ENCODE measurements at places on chromosomes 6 and 20.

DNA sequence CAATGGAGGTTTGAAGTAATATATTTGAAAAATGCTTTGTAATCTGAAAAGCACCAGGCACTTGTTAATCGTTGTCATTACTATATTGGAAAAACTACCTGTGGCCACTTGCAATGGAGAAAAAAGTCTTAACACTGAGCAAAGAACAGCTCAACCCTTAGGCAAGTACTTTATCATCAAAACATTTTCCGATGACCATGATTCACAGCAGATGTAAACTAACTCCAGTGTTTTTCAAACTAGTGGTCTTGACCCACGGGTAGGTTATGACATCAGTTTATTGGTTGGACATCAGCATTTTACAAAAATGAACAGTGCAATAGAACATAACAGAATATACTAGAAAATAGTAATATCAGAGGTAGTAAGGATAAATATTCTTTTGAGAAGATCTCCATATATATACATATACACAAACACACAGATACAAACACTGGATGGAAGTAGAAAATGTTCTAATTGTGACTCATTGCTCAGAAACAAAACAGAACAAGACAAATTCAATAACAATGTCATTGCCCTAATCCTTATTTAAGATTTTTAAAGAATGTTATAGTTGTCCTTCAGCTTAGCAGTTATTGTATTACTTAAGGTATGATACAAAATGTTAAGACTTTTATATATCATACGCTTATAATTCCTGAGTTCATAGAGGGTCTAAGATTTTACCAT is 123.0 kb downstream of the PLCB1 start:
- no peak overlapping the region for H3K27ac ChIP-seq
- no peaks in the 10 kb centered on the region for H3K4me1 ChIP-seq
- DNase-seq: no peak
- peaks cover 3% of the 10 kb centered on the region for H3K27me3 ChIP-seq
- no peak overlapping the region for H3K4me3 ChIP-seq

DNA sequence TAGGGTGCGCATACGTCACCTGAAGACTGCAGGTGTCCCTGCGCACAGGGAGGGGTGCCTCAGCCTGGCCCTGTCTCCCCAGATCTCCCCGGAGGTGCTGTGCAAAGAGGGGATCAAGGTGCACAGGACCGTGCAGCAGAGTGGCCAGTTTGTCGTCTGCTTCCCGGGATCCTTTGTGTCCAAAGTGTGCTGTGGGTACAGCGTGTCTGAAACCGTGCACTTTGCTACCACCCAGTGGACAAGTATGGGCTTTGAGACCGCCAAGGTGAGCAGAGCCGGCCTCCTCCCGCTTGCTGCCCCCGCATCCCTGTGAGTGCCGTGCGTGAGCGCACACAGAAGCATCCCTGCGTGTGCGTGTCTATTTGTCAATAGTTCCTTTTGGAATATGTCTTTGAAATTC is 150.7 kb downstream of the DTNBP1 start:
- H3K4me1 ChIP-seq: no peaks in the 10 kb centered on the region
- no peak overlapping the region for H3K27ac ChIP-seq
- DNase-seq: no peak
- no peak overlapping the region for H3K4me3 ChIP-seq

- no peaks in the 10 kb centered on the region for H3K27me3 ChIP-seq
- H3K36me3 ChIP-seq: no peaks in the 10 kb centered on the region
- H3K4me1 ChIP-seq: no peaks in the 10 kb centered on the region
- no peak overlapping the region for H3K27ac ChIP-seq
Measured at GRCh38 chr6:131669891-131670290, 31.3 kb downstream of the OR2A4 start.

DNA sequence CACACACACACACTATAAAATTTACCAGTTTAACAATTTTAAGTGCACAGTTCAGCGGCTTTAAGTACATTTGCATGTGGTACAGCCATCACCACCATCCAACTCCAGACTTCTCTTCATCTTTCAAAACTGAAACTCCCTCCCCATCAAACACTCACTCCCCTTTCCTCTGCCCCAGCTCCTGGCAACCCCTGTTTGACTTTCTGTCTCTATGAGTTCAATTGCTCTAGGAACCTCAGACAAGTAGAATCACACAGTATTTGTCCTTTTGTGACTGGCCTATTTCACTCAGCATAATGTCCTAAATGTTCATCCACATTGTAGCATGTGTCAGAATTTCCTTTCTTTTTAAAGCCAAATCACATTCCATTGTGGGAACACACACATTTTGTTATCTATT is 302.8 kb upstream of the FOXQ1 start:
- no peaks in the 10 kb centered on the region for H3K36me3 ChIP-seq
- peaks cover 20% of the 10 kb centered on the region for H3K27me3 ChIP-seq
- DNase-seq: no peak
- H3K4me3 ChIP-seq: no peak overlapping the region
- H3K27ac ChIP-seq: no peak overlapping the region

DNA sequence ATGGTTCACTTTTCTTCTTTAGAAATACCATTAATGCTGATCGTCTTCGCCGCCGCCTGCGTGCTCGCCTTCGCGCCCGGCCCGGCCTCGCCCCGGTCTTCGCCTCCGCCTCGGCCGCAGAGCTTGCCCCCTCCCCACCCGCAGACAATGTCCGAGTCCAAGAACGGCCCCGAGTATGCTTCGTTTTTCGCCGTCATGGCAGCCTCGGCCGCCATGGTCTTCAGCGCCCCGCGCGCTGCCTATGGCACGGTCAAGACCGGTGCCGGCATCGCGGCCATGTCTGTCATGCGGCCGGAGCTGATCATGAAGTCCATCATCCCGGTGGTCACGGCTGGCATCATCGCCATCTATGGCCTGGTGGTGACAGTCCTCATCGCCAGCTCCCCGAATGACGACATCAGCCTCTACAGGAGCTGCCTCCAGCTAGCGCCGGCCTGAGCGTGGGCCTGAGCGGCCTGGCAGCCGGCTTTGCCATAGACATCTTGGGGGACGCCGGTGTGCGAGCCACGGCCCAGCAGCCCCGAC is 4.8 kb upstream of the PRPH2 start:
- DNase-seq: peak; percentile 11
- H3K36me3 ChIP-seq: no peaks in the 10 kb centered on the region
- peaks cover 15% of the 10 kb centered on the region for H3K4me1 ChIP-seq
- H3K27me3 ChIP-seq: no peaks in the 10 kb centered on the region
- peak overlapping the region; percentile 76 for H3K4me3 ChIP-seq

GRCh38 chr6:12886961-12887775 is 170.6 kb downstream of the PHACTR1 start:
- no peaks in the 10 kb centered on the region for H3K4me1 ChIP-seq
- no peak for DNase-seq
- no peak overlapping the region for H3K4me3 ChIP-seq
- no peaks in the 10 kb centered on the region for H3K36me3 ChIP-seq
- H3K27me3 ChIP-seq: peaks cover 14% of the 10 kb centered on the region

GRCh38 chr6:107617341-107617932 is 127.5 kb downstream of the SOBP start:
- H3K27me3 ChIP-seq: no peaks in the 10 kb centered on the region
- peaks cover 17% of the 10 kb centered on the region for H3K4me1 ChIP-seq
- no peaks in the 10 kb centered on the region for H3K36me3 ChIP-seq

DNA sequence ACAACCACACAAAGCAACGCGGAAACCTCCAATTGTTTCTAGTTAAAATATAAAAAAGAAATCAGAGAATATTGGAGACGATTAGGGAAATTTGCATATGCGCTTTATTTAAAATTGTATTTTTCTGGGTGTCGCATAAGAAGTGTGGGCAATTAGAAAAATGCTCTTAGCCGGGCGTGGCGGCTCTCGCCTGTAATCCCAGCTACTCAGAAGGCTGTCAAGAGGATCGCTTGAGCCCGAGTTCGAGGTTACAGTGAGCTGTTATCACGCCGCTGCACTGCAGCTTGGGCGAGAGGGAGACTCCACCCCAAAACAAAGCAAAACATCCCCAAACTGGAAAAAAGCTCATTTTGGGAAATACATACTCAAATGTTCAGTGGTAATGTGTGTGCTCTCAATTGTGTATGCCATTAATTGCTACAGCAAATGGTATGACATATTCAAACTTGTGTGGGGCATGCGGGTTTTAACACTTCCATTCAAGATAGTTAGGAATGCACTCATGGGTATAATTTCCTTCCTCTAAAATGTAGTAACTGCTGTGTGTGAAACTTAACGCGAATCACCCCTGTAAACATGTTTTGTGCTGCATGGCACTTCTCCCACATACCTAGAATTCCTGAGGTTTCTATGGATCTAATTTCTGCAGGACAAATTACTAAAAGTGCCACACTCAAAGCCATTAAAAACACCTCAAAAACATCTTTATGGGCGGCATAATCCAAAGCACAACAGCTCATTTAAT is 54.7 kb upstream of the HFE start:
- peaks cover 29% of the 10 kb centered on the region for H3K4me1 ChIP-seq
- H3K4me3 ChIP-seq: peak overlapping the region; percentile 86
- DNase-seq: peak; percentile 52
- no peaks in the 10 kb centered on the region for H3K27me3 ChIP-seq

DNA sequence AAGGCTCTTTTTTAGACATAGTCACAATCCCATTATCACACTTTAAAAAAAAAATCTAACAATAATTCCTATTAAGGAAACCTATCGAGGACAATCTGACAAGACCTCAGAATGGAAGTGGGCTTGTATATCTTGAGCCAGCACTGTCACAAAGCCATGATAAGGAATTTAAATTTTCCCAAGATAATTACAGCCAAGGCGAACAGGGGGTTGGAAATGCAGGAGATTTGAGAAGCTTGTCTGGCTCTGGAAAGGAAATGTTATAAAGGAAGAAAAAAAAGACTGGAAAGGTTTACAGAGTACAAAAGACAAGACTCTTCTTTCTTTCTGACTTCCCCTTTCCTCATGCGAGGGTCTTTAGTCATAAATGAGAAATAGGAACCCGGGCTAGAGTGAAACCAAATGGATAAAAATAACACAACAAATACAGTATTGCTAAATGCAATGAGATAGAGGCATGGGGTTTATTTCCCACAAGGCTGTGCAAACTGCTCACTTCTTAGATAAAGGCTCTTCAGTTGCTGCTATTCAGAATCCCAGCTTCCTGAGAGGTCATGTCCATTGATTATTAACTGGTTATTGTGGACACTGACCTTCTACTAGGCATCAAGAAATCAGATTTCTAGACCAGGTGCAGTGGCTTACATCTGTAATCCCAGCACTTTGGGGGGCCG is 13.4 kb upstream of the GHRH start:
- H3K27me3 ChIP-seq: no peaks in the 10 kb centered on the region
- H3K36me3 ChIP-seq: no peaks in the 10 kb centered on the region
- no peak overlapping the region for H3K27ac ChIP-seq
- no peak overlapping the region for H3K4me3 ChIP-seq

DNA sequence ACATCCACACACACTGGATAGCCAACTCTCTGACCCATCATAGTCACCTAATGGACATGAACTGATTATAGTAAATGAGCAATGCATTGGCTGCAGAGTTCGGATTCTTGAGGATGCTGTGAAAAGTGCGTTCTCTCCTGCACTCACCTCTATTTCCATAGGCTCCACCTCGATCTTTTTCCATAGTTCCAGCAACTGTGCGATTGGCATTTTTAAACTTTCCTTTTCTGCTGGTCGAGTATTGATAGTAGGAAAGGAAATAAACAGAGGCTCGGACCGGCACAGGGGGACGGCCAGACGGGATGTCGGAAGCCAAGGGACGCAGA is 94.4 kb downstream of the RNASET2 start:
- no peak for DNase-seq
- H3K27ac ChIP-seq: no peak overlapping the region
- no peaks in the 10 kb centered on the region for H3K27me3 ChIP-seq
- no peaks in the 10 kb centered on the region for H3K36me3 ChIP-seq

- peak; percentile 42 for DNase-seq
- H3K27ac ChIP-seq: peak overlapping the region; percentile 90
- H3K36me3 ChIP-seq: peaks cover 2% of the 10 kb centered on the region
- H3K27me3 ChIP-seq: no peaks in the 10 kb centered on the region
- no peak overlapping the region for H3K4me3 ChIP-seq
- peaks cover 87% of the 10 kb centered on the region for H3K4me1 ChIP-seq
Measured at GRCh38 chr6:6656287-6656686, 67.8 kb downstream of the LY86 start.

DNA sequence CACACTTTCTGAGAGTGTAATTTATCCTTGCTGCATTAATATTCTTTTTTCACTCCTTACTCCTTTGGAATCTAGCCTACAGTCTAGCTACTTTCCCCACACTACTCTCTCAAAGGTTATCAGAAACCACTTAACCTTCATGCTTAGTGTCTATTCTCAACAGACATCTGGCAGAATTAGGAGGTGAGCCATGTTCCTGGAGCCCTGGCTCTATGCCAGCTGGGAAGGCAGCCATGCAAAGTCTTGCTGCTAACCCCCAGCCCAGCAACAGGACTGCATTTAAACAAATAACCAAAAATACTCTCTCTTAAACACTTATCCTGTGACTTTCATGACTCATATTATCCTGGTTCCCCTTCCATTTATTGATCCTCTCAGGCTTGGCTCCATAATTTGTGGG is 260.2 kb downstream of the BCKDHB start:
- no peak overlapping the region for H3K27ac ChIP-seq
- H3K27me3 ChIP-seq: no peaks in the 10 kb centered on the region
- no peak overlapping the region for H3K4me3 ChIP-seq
- H3K36me3 ChIP-seq: peaks cover 2% of the 10 kb centered on the region
- no peaks in the 10 kb centered on the region for H3K4me1 ChIP-seq

DNA sequence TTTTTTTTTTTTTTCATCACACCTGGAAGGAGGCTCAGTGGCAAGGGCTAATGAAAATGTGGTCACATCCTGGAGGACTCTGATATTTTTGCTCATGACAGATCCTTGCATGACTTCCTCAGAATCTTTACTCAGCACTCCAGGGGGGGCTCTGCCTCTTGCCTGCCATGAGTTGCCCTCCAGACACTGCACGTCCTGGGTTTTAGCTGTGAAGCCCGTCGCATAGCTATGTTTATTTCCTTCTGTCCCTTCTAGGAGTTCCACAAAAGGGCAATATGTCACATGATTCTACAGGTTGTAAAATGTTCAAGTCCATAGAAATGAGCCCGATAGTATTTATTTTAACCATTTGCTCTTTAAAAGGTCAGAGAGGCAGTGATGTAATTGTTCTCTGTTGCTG is 18.2 kb downstream of the MAS1 start:
- no peaks in the 10 kb centered on the region for H3K36me3 ChIP-seq
- no peak overlapping the region for H3K4me3 ChIP-seq
- H3K27me3 ChIP-seq: peaks cover 13% of the 10 kb centered on the region

GRCh38 chr20:3563133-3563532 is 92.3 kb downstream of the ATRN start:
- H3K4me1 ChIP-seq: no peaks in the 10 kb centered on the region
- H3K4me3 ChIP-seq: no peak overlapping the region
- H3K27ac ChIP-seq: no peak overlapping the region
- peaks cover 2% of the 10 kb centered on the region for H3K36me3 ChIP-seq
- H3K27me3 ChIP-seq: no peaks in the 10 kb centered on the region

GRCh38 chr20:57664476-57664875 is 44.2 kb upstream of the ZBP1 start:
- no peak overlapping the region for H3K4me3 ChIP-seq
- no peaks in the 10 kb centered on the region for H3K27me3 ChIP-seq
- H3K36me3 ChIP-seq: no peaks in the 10 kb centered on the region
- no peak overlapping the region for H3K27ac ChIP-seq
- DNase-seq: no peak

- no peak for DNase-seq
- no peaks in the 10 kb centered on the region for H3K36me3 ChIP-seq
- H3K27ac ChIP-seq: no peak overlapping the region
- H3K4me3 ChIP-seq: no peak overlapping the region
- H3K4me1 ChIP-seq: no peaks in the 10 kb centered on the region
- H3K27me3 ChIP-seq: peaks cover 16% of the 10 kb centered on the region
Measured at GRCh38 chr6:46186583-46186982, 15.8 kb upstream of the ENPP5 start.

- no peak for DNase-seq
- H3K27me3 ChIP-seq: no peaks in the 10 kb centered on the region
- no peaks in the 10 kb centered on the region for H3K36me3 ChIP-seq
Measured at GRCh38 chr6:22664968-22665367, 95.6 kb downstream of the HDGFL1 start.

- no peak overlapping the region for H3K4me3 ChIP-seq
- DNase-seq: no peak
- H3K4me1 ChIP-seq: peaks cover 7% of the 10 kb centered on the region
- H3K36me3 ChIP-seq: no peaks in the 10 kb centered on the region
Measured at GRCh38 chr6:166708460-166708859, 81.4 kb upstream of the RPS6KA2 start.

Measured in activated naive CD4-positive, alpha-beta T cell treated with anti-CD3 and anti-CD28 coated beads for 36 hours (primary cell).